ENCODE measurements at places on chromosomes 1 and 21. TPM values are rescaled to one million over a fixed set of nuclear protein-coding genes. Genes with fewer than 3 reads are reported as not detected.
A peak's percentile ranks its signal among the peaks of the same experiment; 100 is the strongest.

- no peak for DNase-seq
Observed at GRCh38 chr1:190963321-190963720, 485.7 kb upstream of the BRINP3 start.

DNA sequence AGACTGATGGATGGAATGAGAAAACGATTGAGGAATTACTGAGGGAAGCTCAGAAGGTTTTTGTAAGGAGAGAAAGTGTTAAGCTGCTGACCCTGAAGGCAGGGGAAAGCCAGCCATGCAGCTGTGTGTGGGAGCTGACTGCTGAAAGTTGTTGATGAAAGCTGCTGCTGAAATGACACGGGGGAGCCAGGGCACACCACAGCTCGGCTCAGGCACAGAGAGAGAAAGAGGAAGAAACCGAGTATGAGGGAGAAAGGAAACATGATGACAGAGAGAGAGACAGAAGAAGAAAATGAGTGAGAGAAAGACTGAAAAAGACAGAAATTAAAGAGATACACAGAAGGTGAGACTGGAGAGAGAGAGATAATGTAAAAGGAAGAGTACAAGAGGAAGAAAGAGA is 115.5 kb downstream of the LRRC53 start:
- no peak for DNase-seq

DNA sequence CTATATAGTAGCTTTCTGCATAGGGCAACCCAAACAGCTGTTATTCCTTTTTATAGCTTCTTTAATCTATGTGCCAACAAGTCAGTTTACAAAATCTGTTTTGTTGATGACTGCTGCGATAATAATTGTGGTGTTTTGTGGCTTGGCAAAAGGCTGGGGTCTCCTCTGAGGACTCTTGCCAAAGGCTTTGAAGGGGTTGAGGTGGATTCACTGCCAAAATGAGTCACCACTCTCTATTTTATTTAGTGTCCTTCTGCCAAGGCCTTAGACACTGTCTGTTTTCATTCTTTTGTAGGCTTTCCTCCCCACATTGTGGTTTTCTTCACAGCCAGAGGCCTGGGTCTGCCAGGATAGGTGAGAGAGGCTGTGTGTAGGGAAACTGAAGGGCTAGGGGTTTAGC is 161.8 kb downstream of the NFIA start:
- DNase-seq, result no peak

DNA sequence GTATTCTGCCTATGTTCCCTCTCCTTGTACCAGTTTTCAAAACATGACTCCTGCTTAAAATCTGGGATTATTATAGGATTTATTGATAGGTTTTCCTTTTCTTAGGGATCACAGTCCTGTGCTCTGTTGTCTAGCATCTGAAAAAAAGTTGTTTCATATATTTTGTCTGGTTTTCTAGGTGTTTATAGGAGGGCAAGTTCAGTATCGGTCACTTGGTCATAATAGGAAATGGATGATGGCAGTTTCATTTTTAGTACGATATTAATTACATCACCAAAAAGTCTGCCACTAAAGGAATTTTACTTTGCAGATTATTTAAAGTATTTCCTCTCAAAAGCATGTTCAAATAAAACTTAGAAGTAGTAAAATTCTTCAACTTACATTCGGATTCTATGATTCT is 94.4 kb downstream of the RASAL2 start:
- no peak for DNase-seq

DNA sequence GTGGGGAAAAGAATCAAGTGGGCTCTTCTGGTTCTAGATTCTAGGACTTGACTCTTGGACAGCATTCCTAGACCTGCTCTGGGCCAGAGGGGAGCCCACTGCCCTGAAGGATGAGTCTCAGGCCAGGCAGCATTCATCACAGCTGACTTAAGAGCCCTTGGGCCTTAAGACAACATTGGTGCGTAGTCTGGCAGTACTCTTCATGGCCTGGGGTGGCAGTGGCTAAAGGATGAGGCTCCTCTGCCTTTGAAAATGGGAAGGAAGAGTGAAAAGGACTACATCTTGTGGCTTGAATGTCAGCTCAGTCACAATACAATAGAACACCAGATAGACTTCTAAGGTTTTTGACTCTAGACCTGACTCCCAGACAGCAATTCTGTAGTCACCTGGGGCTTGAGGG is 1415.1 kb upstream of the PRMT6 start:
- no peak for DNase-seq

- DNase-seq, result no peak
Observed at GRCh38 chr1:84754386-84754703, 64.1 kb upstream of the SSX2IP start.

DNA sequence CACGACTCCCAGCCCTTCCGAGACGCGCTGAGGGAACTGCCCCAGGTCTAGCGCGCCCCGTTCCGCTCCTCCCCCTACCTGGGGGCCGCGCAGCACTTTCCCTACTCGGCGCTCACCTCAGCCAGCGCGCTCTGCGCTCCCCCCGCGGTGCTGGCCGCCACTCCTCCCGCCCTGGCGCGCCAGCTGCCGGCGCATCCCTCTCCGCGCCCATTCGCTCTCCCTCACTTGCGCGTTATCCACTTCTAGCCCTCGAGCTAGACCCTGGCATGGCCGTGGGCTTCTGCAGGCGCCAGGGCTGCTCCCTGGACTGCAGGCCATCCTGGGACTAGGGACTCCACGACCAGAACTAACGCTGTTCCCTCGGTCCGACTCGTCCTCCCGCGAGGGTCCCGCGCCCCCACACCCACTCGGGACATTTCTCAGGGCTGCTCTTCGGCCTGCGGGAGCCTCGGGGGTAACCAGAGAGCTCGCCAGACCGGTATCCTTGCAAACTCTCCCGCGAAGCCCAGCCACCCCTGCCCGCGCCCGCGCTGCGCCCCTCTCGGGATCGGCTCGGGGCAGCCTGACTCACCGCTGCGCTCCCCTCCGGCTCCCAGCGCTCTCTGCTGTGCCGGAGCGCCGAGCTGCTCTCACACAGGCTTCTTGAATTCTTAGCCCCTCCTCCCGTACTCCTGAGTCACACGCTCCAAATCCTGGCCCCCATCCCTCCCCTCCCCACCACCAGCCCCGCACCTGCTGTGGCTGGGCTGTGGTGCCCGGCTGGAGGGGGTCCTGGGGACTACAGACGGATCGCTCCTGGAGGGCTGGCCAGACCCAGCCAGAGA is at the start of gene NGF:
Gene NGF, minus strand, starts transcription at position 617 of the 824 bp plus-strand sequence. CDS start 51,454 bp downstream, outside the sequence.
- peak; percentile 45 for DNase-seq

GRCh38 chr1:113868387-113869083 is 3.0 kb downstream of the PTPN22 start:
- no peak for DNase-seq

GRCh38 chr1:52423771-52424170 is 19.4 kb downstream of the PRPF38A start:
- no peak for DNase-seq

DNA sequence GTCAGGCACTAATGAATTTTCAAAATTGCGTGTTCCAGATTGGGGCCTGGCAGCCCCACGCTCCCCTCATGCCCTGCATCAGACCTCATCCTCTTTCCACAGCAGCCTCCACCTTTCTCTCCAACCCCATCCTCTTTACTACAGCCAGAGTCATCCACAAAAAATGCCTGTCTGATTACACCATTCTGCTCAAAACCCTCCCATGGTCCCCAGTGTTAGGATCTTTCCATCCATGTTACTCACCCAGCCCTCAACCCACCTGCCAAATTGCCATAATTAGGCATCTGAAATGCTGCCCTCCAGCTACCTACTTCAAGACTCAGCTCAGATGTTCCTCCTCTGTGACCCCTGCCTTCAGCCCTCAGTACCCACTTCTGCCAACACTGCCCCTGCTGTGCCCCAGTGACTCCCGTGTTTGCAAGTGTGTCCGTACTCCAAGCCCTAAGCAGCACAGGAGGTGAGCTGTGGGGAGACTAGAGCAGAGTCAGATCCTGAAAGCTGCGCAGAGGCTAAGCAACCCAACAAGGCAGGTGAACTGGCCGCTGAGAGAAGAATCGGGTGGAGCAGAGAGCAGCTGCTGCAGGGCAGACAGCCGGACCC is 715 bp upstream of the ARTN start:
- no peak for DNase-seq

- no peak for DNase-seq
Observed at GRCh38 chr1:46643368-46643775, 24.8 kb downstream of the ATPAF1 start.

DNA sequence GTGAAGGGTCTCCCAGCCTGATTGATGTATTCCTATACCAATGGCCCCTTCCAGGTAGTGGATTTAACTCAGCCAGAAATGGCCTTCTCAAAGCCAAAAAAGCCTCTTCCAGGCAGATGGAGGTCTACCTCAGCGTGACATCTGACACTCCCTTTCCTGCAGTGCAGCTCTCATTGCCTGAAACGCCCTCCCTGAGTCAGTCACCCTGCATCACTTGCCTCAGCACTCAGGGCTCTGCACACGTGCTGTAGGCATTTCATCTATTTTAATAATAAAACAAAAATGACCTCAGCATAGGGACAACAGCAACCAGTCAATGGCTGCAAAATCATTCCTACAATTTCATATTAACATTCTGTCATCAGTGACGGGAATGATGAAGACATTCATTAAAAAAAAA is 64.4 kb upstream of the GJA5 start:
- DNase-seq, result no peak

GRCh38 chr1:182126272-182126800 is 64.8 kb upstream of the ZNF648 start:
- DNase-seq, result no peak

GRCh38 chr1:183859119-183859518 is 54.2 kb downstream of the RGL1 start:
- DNase-seq, result no peak

DNA sequence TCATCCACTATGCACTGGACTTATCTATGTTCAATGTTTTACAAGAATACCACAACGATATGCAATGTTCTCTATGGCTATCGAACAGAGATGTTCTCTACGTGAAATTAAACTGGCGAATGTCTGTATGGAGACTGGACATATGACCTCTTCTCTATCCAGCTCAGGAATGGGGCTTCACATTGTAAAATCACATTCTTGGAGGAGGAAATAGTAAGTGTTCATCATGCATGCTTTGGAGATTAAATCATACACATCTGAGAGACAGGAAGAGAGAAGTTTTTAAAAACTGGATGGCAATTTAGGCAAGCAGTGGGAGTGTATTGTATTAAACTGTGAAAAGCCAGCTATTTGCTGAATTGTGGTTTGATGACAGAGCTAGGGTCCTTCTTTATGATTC is 47.9 kb upstream of the RGL1 start:
- DNase-seq, result no peak

DNA sequence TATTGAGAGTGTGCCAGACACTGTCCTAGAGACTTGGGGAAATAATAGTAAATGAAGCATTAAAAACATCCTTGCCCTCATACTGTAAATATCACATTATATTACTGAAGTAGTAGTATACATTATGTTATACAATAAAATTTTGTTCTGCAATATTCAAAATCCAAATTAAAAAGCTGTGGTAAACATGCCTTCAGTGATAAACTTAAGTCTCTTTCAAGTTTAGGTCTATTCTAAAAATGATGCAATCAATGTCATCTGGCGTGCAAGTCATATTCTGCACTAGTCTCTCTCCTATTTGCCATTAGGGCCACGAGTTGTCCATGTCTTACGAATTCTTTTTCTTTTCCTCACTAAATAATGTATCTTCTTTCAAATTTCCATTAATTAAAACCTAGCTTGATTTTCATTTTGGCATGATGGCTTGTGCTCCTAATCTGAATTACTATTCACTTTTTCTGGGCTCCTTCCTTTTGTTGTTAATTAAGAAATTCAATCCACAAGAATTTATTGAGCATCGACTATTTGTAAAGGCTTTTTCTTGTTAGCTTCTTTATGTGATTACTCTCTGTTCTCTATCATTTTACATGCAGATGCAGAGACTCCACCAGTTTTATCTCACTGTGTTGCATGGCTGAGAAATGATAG is 130.7 kb downstream of the COQ8A start:
- DNase-seq, result no peak

- no peak for DNase-seq
Observed at GRCh38 chr1:186113461-186113860, 261.6 kb downstream of the TPR start.

DNA sequence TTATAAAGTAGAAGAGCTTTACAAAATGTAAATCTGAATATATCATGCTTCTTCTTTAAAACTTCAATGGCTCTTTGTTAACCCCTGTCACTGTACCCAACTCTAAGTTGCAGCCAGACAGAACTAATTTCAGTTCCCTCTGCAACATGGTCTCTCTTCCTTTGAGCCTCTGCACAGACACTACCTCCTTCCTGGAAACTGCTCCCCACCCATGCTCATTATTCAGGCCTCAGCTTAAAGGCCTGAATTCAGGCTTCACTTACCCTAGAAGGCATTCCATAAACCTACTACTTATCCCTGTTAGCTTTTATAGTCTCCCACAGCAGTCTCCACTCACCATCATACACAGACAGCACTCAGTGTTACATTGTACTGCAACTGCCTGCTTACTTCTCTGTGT is 2.6 kb upstream of the EEIG2 start:
- no peak for DNase-seq

DNA sequence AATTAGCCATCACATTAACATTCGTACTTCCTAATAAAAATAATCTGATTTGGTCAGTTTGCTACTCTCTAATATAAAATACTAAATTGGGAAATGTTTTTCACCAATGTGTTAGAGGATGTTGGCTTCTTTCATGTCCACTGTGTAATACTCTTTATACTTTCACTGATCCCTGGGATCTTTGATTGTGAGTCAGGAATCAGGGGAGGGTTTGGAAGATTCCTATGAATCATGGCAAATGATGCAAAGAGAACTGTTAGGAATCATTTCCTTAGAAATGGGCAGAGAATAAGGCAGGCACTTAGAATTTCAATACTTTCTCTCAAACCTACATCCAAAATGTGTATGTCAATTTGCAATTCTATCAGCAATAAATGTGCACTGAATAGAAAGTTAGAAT is 31.0 kb downstream of the KRTAP24-1 start:
- no peak for DNase-seq

DNA sequence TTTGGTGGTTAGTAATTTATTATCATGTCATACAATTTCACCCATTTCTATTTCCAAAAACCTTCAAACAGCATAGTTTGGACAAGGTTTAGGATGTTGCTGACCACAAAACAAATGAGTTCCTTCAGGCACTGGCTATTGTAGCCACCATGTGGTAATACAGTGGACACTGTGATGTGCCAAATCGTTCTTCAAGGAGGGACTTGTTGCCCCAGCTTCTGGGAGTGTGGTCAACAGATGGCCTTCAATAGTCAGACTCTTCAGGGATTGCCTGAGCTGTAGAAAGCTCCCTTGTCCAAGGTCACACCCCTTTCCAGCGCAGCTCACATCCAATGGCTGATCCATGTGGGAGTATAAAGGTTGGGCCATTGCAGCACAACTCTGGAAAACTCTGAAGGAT is 2.6 kb downstream of the PDE4B start:
- DNase-seq, result no peak

SLC35F3 gene
- total RNA-seq, result 0.71 TPM

CA14 gene
- 13.1 TPM for total RNA-seq

MECR gene
- total RNA-seq, result 35.9 TPM

TNFRSF14 gene
- 0.75 TPM for total RNA-seq

C1orf210 gene
- total RNA-seq, result 34.3 TPM

ANKRD45 gene
- total RNA-seq, result 1.2 TPM

KRTAP19-1 gene
- total RNA-seq, result not detected

MROH9 gene
- not detected for total RNA-seq

LRRC3 gene
- total RNA-seq, result 5.7 TPM

CFAP74 gene
- total RNA-seq, result 0.93 TPM

Measured in progenitor cell of endocrine pancreas (in vitro differentiated cells).